GM12864 (cell line): ENCODE measurements at places on chromosomes 4 and X.
A peak's percentile ranks its signal among the peaks of the same experiment; 100 is the strongest.

DNA sequence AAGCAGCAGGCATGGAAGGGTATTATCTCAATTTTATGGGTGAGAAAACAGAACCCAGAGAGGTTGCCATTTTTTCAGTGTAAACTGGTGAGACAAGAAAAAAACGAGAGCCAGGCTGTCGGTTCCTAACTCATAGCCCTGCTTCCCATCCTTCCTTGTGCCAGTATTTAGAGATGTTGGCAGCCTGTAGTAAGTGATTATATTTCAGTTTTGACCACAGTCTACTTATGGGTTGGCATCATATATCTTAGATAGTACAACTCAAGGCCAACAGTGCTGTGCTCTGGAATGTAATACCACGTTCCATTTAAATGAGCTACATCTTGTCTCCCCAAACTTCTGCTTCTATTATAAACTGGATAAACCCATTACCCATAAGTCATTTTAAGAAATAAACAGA lies 40.8 kb downstream of the XK start:
- DNase-seq: no peak

- no peak for DNase-seq
Measured at GRCh38 chrX:9785944-9786797, at the start of gene SHROOM2. Gene SHROOM2 (plus strand): TSS chrX:9786429. CDS start chrX:9786546, 117 bp downstream.

GRCh38 chr4:56226579-56226978 lies 160.7 kb downstream of the AASDH start:
- DNase-seq: no peak

GRCh38 chr4:26402458-26402857 lies 81.6 kb downstream of the RBPJ start:
- peak; percentile 37 for DNase-seq

GRCh38 chrX:87728024-87728423 lies 210.4 kb downstream of the KLHL4 start:
- no peak for DNase-seq

DNA sequence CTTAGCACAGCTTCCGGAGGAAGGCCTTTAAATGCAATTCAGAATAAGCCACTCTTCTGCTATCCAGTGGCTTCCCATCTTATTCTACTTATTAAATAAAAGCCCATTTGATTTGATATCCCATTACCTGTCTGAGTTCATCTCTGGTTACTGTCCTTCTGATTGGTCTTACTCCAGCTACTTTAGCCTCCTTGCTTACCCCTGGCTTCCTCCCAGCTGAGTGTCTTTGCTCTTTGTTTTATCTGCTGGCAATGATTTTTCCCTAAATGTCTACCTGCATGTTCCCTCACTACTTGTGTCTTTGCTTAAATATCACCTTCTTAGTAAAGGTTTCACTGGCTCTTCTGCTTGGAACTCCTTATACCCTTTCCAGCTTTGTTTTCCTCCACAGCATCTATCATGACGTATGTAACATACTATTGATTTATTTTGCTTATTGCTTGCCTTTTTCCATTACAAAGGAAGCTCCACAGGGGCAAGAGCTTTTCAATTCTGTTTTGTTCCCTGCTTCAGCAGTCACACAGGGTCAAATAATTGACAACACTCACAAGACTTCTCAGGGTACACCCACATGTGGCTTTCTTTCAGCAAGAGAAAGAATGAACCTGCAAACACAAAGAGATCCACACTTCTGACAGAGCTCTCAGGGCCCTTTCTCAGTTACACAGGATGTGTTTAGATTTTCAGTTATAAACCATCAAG lies 63.8 kb downstream of the TBC1D19 start:
- no peak for DNase-seq

- no peak for DNase-seq
Measured at GRCh38 chrX:71067089-71067488, 1.0 kb downstream of the SNX12 start.

DNA sequence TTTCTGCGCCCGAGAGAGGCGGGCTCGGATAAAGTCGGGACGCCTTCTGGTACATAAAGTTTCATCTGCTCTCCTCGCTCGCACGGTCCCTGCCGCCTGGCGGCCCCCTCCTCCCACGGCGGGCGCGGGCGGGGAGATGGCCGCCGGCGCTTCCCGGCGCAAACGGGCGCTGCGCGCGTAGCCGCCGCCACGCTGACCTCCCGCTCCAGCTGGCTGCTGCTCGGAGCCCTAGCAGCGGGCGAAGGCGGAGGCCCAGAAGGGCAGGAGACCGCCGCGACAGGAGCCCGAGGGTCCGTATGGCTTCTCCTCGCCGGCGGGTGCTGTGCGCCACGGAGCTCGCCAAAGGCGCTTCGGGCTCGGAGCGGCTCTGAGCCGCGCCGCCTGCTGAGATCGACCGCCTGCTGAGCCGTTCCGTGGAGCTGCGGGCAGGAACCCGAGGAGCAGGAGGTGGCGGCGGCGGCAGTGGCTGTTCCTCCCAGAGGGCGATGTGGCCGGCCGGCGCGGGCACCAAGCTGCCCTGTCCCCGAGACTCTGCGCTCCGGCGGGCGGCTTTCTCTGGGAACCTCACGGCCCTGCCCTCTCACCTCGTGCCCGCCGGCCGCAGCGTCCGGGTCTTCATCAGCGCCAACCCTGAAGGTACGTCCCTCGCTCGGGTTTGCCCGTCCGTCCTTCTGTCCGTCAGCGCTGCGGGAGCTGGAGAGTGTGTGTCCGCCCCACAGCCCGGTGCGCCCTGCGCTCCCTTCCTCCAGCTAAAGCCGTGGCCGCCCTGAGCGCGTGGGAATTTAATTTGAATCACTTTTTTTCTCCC lies at the start of gene NWD2:
NWD2 (plus strand) TSS at position 161 of the 808 bp plus-strand sequence; CDS start at position 486, 325 bp downstream.
- DNase-seq: no peak

GRCh38 chrX:40719218-40719617 lies 16.1 kb downstream of the MED14 start:
- no peak for DNase-seq

- no peak for DNase-seq
Measured at GRCh38 chr4:35689870-35690269, 554.4 kb downstream of the ARAP2 start.

DNA sequence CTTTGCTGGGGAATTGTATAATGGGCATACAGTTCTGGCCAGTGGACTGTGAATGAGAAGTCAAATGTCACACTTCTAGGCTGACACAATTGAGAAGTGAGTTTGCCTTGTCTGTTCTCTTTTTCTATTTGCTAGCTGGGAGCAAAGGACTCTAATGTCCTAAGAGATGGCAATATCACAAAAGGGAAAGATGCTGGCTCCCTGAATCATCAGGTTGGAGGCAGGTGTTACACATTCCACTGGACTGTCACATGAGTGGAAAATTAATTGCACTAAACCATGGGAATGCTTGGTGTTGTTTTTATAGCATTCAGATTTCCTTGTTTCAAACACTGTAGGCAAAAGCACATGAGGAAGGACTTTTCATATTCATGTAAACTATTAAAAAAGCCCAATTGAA lies 388.3 kb downstream of the ADAM29 start:
- DNase-seq: no peak

DNA sequence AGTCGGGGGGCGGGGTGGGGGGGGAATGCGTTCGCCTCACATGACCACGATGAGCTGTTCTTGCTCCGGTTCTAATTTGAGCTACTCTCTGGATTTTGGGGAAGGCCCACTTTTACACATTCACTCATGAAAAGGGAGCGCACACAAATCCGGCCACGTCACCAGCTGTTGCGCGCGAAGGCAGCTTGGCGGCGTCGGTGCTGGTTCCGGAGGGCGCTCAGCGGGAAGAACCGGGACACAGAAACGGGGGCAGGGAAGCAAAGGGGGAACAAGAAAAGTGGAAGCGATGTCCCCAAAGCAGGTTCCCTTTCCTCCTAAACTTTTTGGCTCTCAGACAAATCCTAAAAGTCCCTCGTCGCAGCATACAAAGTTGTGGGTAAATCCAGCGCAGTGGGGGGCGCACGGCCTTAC lies 605 bp downstream of the ANXA5 start:
- DNase-seq: peak; percentile 34
